Femur (tissue), 1 donor: ENCODE measurements at places on chromosomes 7 and 10.
A peak's percentile ranks its signal among the peaks of the same experiment; 100 is the strongest.

GRCh38 chr7:130814778-130815335, 80.8 kb upstream of the KLF14 start:
- DNase-seq = no peak

DNA sequence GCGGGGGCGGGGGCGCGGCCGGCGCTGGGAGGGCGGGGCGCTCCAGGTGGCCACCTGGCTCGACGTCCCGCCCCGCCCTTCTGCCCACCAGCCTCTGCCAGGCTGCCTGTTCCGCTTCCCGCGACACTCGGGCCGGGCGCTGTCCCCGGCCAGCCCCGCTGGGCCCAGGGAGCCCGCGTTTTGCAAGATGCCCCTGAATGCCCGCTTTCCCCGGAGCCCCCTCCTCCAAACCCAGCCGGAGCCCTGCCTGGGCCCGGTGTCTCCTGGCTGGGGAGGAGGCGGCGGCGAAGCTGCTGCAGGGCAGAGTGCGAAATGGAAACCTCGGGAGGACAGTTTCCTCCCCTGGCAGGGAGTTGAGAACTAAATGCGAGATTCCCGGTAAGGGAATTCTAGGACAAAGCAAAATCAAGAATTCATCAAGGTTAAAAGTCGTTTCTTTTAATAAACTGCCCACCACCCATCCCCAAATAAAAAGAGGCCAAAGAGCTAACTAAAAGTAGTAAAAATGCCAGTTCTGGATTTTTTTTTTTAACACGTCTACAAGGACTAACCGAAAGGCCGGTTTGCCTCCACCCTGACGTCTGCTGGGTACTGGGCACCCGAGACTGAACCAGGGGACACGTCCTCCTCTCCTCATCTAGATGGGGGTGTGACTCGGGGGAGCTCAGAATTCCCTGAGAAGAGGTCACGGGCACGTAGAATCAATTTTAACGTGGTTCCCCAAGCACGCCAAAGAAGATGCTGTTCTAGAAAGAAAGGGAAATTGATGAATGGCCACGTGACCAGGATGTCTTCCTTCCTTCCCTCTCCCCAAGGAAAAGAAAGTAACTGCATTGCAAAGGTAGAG, 200.4 kb upstream of the NFE2L3 start:
- no peak for DNase-seq

DNA sequence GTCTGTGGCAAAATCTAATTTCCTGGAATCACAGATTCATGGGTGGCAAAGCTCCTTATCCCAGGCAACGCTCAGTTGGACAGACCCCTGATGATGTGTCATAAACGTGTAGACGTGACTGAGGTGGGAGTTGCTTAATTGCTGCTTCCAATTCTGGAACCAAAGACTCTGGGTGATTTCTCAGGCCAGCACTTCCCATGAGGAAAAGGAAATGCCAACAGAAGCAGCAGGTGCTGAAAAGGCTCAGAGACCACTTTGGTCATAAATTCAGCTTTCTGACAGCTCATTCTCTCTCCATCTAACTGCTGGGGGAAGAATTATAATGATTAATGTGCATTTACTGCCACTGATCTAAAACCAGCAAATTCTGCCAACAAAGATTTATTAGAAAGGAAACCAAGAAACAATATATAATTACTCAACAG, 88.7 kb downstream of the OSBPL3 start:
- DNase-seq = no peak

DNA sequence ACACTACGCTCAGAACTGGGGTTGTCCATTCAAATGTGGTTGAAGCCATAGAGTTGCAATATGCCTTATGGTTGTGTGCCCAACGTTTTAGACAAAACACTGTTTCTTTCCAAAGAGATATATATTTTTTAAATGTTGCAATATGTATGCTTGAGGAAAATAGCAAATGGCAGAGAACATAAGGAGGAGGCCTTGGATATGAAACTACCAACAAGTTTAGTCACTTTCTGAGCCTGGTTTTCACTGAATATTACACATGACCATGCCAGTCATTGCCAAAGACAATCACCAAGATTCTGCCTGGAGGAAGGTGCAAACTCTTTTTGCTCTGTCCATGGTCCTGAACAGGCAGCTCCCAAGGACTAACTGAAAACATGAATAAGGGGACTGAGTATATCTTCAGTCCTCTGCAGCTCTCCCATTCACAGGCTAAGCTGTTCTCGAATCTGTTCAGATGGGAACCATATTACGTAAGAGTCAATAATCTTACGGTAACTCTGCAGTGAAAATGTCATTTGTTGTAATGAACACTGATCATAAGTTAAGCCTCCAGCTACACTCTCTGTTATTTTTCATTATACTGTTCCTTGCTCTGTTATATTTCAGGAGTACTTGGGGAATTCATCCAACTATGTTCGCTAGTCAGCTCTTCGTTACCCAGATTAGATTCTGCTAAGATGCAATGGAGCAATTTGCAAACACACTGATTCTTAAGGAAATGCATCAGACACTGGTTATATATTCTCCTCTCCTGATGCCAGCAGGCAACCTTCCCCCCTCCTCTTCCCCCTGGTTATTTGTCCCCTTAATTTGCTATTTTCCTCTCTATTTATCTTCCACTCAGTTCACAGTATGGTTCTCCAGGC, 90.7 kb upstream of the C1QL3 start:
- DNase-seq = peak; percentile 26

GRCh38 chr7:99142727-99143520, 984 bp downstream of the SMURF1 start:
- peak; percentile 95 for DNase-seq

- no peak for DNase-seq
Measured at GRCh38 chr10:8534096-8534495, 479.6 kb downstream of the GATA3 start.

DNA sequence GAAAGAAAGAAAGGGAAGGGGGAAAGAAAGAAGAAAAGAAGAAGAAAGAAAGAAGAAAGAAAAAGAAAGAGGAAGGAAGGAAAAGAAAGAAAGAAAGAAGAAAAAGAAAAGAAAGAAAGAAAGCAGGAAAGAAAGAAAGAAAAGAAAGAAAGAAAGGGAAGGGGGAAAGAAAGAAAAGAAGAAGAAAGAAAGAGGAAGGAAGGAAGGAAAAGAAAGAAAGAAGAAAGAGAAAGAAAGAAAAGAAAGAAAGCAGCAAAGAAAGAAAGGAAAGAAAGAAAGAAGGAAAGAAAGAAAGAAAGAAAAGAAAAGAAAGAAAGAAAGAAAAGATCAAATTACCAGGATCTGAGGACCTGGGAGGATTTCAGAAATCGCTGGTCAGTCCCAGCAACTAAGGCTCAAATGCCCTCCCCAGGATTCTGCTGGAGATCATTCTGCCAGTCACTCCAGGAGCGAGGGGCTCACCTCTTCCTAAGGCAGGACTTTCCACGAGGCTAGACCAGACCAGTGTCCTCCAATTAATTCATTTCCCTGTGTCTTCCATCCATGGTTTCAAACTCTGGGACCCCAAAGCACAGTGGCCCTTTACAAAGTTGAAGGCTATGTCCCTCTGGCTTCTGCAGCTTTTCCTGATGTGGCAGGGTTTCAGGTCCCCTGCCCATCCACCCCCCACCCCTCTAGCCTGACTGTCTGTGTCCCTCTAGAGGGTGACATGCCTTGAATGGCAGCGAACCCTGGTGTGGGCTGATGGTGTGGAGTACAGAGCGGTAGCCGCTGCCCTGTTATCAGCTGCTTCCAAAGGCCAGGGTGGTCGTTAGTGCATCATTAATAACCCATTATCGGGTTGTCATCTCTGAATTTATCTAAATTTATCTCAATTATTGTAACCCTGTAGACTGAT, 77.9 kb downstream of the PARP12 start:
- DNase-seq = no peak

- no peak for DNase-seq
Measured at GRCh38 chr10:19408924-19409323, 360.3 kb downstream of the MALRD1 start.

DNA sequence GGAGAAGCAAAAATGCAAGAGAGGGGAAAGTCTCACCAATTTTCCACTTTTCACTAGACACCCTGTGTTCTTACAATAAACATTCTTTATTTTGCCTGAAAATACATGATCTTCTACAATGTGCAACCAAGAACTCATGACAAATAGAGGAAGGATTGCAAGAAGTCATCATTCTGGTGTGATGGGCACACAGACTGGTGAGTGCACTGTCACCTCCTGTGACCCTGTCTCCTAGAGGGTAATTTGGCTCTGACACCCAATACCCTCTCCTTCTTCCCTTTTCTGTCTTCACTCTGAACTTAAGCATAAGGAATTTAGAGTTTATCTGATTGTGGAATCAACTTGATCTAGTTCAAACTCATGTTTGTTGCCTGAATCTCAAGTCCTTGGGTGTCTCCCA, 153.7 kb downstream of the SH2D4B start:
- DNase-seq = no peak

DNA sequence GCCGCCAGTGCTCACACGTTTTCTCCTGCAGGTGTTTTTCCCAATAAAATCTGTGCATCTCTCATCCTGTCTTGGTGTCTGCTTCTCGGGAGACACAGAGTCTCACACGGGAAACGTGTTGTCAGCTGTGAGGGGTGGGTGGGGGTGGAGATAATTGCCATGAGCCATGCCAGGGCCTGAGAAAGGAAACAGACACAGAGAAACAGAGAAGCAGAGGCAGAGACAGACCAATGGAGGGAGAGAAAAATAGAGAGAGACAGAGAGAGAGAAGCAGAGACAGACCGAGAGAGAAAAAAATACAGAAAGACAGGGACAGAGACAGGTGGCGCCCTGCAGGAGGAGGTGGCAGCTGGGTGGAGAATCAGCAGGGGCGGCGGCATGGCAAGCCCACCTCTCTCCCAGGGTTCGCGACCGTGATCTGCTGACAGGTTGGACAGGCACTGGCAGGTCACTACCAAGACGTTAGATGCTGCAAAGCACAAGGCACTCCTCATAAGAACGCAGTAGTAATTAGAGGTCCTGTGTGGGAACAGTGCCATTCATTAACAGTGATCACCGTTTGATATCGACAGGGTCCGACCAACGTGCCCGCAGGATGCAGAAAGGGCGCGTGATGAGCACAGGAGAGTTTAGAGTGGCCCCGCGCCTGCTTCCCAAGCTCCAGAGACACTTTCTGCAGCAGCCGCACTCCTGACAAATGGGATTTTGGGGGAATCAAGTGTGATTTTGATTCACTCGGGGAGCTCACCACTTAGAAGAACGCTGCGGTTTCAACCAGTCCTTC, 70.5 kb upstream of the INSIG1 start:
- no peak for DNase-seq

GRCh38 chr10:128884033-128884425, 583.0 kb upstream of the MGMT start:
- no peak for DNase-seq

DNA sequence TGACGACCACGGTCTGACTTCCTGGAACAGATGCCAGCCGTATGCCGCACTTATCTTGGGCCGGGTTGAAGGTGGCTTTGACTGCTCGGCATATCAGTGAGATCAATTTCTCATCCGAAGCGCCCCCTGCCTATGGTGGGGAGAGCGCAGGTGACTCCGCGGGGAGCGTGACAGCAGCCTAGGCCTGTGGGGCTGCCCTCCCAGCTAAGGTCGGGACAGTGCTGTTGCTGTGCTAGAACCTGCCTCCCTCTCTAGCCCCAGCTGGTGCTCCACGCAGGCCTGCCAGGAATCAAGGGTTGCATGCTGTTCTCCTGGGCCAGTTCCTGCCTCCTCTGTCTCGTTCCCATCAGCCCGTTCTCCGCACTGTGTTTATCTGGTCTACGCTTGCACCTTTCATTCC, 49.8 kb downstream of the PODXL start:
- DNase-seq = no peak

- DNase-seq = no peak
Measured at GRCh38 chr10:44567471-44567870, 182.6 kb upstream of the CXCL12 start.

DNA sequence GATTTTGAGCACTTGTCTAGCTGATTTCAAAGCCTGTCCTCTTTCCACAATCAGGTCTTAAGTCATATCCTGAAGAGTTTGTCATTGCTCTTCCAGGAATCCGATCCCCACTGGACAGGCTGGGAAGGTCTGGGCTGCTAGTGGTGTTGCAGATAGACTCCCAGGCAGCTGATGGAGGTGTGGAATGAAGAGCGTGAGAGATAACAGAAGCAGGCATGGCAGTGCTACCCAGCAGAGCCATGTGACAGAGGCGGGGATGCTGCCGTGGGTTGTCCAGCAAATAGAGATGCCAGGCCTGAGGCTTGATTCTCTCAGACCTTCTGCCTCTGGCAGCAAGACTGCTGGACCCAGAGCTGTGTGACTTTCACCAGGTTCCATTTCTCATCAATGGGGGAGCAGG, 116.5 kb upstream of the EEPD1 start:
- no peak for DNase-seq

- no peak for DNase-seq
Measured at GRCh38 chr10:90859321-90859751, 1.5 kb upstream of the HTR7 start.

GRCh38 chr10:73828161-73828560, 16.8 kb upstream of the NDST2 start:
- DNase-seq = no peak

DNA sequence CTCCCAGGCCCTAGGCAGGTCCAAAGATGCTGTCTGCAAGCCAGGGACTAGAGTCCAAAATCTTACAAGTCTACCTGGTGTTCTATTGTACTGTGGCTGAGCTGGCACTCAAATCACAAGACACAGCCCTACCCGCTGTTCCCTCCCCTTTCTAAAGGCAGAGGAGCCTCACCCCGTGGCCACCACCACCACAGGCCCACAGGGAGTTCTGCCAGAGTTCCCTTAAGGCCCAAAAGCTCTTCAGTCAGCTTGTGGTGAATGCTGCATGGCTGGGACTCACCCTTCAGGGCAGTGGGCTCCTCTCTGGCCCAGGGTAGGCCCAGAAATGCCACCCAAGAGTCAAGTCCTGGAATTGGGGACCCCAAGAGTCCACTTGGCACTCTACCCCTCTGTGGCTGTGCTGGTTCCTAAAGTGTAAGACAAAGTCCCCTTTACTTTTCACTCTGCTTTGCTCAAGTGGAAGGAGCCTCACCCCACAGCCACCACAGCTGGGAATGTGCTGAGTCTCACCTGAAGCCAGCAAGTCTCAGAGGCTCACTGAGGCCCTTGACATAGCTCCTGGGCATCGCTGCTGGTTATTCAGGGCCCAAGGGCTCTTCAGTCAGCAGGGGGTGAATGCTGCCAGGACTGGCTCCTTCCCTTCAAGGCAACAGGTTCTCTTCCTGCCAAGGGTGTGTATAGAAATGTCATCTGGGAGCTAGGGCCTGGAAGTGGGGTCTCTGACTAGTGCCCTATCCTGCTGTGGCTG, 48.8 kb upstream of the PSAP start:
- DNase-seq = peak; percentile 36

- DNase-seq = no peak
Measured at GRCh38 chr10:3064423-3064822, 2.9 kb upstream of the PFKP start.

DNA sequence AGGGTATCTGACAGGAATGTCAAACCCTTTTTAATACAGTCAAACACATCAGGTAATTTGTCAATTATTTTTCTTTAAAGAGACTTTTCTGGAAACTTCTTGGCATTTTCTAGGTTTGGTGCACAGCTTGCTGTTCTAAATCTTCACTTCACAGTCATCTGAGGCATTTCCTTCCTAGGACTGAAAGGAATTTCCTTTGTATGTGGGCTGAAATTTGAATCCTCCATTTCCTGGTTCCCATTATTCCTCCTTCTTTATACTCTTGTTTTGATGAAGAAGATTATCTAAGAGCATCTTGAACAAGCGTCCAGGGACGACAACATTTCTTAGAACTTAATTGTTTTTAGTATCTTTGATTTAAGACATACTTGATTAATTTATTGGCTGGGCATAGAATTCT, 24.9 kb downstream of the CALD1 start:
- DNase-seq = no peak

GRCh38 chr7:108568801-108569380, 615 bp downstream of the THAP5 start:
- DNase-seq = no peak
